ENCODE measurements at places on chromosomes 1 and 21.

DNA sequence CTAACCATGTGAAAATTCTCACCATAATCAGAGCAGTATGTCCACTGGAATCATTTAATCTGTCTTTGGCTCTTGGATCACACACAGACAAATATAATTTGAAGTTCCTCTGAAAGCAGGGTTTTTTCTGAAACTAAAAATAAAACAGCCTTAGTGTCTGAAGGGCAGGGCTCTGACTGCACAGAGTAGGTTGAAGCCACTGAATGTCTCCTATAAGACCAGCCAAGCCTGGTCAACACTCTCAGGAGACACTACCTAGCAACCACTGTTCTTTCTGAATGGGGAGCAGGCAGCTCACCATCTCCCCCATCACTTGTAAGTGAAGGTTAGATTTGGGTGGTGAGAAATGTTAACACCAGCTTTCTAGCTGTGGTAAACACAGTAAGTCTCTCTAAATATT is 16.1 kb upstream of the TMEM183A start:
- H3K4me1 ChIP-seq: no peaks in the 10 kb centered on the region
- peaks cover 54% of the 10 kb centered on the region for H3K27me3 ChIP-seq
- no peaks in the 10 kb centered on the region for H3K36me3 ChIP-seq
- H3K4me3 ChIP-seq: no peak overlapping the region
- H3K27ac ChIP-seq: no peak overlapping the region
- DNase-seq: no peak

GRCh38 chr1:233993651-233994050 is 89.2 kb downstream of the SLC35F3 start:
- DNase-seq: no peak
- H3K27ac ChIP-seq: no peak overlapping the region
- no peak overlapping the region for H3K4me3 ChIP-seq
- no peaks in the 10 kb centered on the region for H3K4me1 ChIP-seq
- H3K36me3 ChIP-seq: no peaks in the 10 kb centered on the region

DNA sequence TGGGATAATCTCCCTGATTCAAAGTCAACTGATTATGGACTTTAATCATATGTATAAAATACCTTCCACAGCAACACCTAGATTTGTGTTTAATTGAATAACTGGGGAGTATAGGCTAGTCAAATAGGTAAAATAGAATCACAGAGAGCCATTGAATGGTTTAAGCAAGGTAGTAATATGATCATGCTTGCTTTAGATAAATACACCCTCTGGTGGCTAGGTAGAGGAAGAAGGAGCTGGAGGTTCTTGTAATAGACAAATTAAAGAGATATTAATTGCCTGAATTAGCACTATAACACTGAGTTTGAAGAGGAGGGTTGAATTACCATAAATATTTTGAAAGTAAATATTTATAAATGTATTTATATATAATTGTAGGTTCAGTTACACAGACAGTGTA is 40.3 kb downstream of the DIRAS3 start:
- peaks cover 5% of the 10 kb centered on the region for H3K36me3 ChIP-seq
- peaks cover 5% of the 10 kb centered on the region for H3K27me3 ChIP-seq
- DNase-seq: no peak
- H3K4me1 ChIP-seq: no peaks in the 10 kb centered on the region

- H3K4me3 ChIP-seq: no peak overlapping the region
- no peaks in the 10 kb centered on the region for H3K36me3 ChIP-seq
- peaks cover 2% of the 10 kb centered on the region for H3K4me1 ChIP-seq
- peaks cover 25% of the 10 kb centered on the region for H3K27me3 ChIP-seq
Observed at GRCh38 chr1:46423574-46424240, 29.6 kb downstream of the FAAH start.

DNA sequence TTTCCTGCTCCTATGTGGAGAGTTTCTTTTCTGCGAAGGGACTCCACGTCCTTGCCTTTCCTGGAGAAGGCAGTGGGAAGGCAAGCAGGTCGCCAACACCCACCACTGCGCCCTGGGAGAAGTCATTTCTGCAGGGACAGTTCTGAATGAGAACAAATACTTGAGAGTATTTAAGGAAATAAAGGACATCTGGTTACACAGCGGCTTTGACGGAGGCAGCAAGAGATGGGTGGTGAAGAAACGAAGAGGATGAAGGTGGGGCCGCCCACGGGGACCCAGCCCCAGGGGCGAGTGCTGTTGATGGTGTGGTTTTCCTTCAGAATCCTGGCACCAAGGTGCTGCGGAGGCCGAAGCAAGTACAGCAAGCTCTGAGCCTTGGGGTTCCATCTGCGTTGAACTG is 75.5 kb downstream of the PSMG1 start:
- H3K4me1 ChIP-seq: peaks cover 10% of the 10 kb centered on the region
- no peak overlapping the region for H3K27ac ChIP-seq
- no peak overlapping the region for H3K4me3 ChIP-seq
- no peak for DNase-seq
- H3K36me3 ChIP-seq: no peaks in the 10 kb centered on the region

- H3K4me1 ChIP-seq: peaks cover under 1% of the 10 kb centered on the region
- no peak for DNase-seq
- no peaks in the 10 kb centered on the region for H3K36me3 ChIP-seq
- H3K4me3 ChIP-seq: no peak overlapping the region
- peaks cover under 1% of the 10 kb centered on the region for H3K27me3 ChIP-seq
- H3K27ac ChIP-seq: no peak overlapping the region
Observed at GRCh38 chr1:117127795-117128194, 6.2 kb upstream of the TRIM45 start.

GRCh38 chr1:218965821-218966220 is 207.9 kb upstream of the LYPLAL1 start:
- no peak overlapping the region for H3K27ac ChIP-seq
- DNase-seq: no peak
- no peaks in the 10 kb centered on the region for H3K4me1 ChIP-seq
- H3K36me3 ChIP-seq: no peaks in the 10 kb centered on the region

GRCh38 chr1:10592373-10592772 is 117.6 kb downstream of the PEX14 start:
- no peak overlapping the region for H3K27ac ChIP-seq
- H3K36me3 ChIP-seq: no peaks in the 10 kb centered on the region
- DNase-seq: no peak
- peaks cover 4% of the 10 kb centered on the region for H3K4me1 ChIP-seq
- H3K4me3 ChIP-seq: no peak overlapping the region

- peaks cover 32% of the 10 kb centered on the region for H3K36me3 ChIP-seq
- no peak overlapping the region for H3K27ac ChIP-seq
- peaks cover 22% of the 10 kb centered on the region for H3K4me1 ChIP-seq
Observed at GRCh38 chr1:225418059-225418458, 9.8 kb downstream of the LBR start.

- H3K4me1 ChIP-seq: no peaks in the 10 kb centered on the region
- no peak overlapping the region for H3K4me3 ChIP-seq
- no peaks in the 10 kb centered on the region for H3K36me3 ChIP-seq
- peaks cover 6% of the 10 kb centered on the region for H3K27me3 ChIP-seq
- no peak overlapping the region for H3K27ac ChIP-seq
Observed at GRCh38 chr1:203034422-203035110, 8.3 kb downstream of the PPFIA4 start.

DNA sequence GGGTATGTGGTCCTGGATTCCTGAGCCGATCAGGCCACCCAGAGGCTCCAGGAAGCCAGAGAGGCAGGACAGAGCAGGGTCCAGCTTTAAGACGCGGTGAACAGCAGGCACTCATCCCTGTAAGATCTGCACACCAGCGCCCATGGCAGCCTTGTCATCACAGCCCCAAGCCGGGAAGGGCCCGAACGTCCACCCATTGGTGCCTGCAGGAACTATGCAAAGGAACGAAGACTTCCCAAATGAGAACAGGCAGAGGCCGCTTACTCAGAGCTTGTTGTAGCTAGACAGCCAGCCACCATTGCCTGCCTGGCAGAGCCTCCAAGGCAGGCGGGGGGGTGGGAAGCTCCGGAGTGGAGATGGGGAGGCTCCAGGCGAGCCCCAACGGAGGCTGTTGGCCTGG is 12.1 kb upstream of the ARHGEF16 start:
- no peak overlapping the region for H3K4me3 ChIP-seq
- H3K27ac ChIP-seq: no peak overlapping the region
- peaks cover 12% of the 10 kb centered on the region for H3K27me3 ChIP-seq
- no peaks in the 10 kb centered on the region for H3K36me3 ChIP-seq
- no peaks in the 10 kb centered on the region for H3K4me1 ChIP-seq

DNA sequence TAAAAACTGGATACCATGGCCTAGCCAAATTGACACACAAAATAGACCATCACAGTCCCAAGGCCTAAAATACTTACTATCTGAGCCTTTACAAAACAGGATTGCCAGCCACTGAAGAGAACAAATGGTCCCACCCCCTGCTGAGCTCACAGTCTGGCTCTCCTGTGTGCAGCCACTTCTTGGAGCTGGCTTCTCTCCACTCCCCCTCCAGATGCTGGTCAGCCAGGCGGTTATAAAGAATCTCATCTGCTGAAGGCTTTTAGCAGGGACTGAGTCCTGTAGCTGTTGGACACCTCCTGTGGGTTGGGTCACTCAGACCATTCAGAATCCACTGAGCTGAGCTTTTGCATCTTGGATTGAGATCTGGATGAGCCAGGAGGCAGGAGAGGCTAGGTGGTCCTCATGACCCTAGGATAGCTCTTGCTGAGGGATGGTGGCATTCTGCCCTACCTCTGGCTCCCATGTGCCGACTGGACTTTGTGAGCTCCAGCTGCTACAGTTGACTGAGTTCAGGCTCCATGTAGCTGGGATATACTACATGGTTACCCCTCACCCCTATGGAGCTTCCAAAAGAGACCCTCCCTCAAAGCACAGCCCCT is 16.1 kb downstream of the OXCT2 start:
- no peak for DNase-seq
- no peak overlapping the region for H3K27ac ChIP-seq
- H3K4me3 ChIP-seq: no peak overlapping the region
- no peaks in the 10 kb centered on the region for H3K27me3 ChIP-seq
- H3K36me3 ChIP-seq: peaks cover 21% of the 10 kb centered on the region

DNA sequence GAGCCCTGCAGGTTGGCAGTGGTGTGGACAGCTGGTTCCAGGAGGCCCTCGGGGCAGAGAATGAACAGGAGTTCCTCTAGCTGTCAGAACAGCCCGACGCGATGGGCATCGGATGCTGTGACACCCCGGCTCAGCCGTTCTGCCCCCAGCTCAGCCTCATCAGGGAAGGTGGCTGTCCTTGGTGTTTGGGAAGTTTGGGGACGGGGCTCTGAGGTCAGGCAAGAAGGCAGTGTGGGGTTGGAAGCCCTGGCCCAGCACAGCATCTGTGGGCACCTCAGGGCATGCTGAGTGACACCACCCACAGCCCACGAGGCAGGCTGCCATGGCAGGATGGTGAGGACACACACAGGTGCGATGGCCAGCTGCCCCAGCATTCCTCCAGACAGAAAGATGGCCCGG is 40.9 kb upstream of the CCDC27 start:
- H3K36me3 ChIP-seq: no peaks in the 10 kb centered on the region
- no peak overlapping the region for H3K4me3 ChIP-seq
- no peak overlapping the region for H3K27ac ChIP-seq
- DNase-seq: no peak

DNA sequence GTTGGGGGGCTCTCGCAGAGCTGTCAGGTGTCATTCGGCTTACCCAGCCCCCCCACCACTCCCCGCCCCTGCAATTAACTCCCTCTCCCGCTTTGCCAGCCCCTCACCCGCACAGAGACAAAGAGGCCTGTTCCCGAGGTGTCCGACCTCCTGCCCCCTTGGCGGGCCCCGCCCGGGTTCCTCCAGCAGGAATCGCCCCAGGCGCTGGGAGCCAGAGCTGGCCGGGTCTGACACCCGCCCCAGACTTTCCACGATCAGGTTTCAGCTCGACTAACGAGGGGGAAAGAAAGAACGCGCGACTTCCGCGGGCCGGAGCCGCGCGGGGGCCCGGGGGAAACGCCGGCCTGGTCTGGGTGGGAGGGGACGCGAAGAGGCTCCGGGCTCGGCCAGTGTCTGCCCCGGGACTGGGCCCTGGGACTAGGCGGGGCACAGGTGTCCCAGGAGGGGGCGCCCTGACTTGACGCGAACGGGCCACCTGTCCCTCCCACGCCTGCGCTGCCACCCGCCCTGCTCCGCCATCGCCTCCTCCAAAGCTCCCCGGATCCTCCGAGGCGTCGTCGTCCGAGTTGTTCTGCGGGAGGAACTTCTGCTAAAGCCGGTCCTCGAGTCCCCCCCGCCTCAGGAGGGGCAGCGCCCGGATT is 36.4 kb upstream of the HHAT start:
- peaks cover 42% of the 10 kb centered on the region for H3K27me3 ChIP-seq
- DNase-seq: no peak

DNA sequence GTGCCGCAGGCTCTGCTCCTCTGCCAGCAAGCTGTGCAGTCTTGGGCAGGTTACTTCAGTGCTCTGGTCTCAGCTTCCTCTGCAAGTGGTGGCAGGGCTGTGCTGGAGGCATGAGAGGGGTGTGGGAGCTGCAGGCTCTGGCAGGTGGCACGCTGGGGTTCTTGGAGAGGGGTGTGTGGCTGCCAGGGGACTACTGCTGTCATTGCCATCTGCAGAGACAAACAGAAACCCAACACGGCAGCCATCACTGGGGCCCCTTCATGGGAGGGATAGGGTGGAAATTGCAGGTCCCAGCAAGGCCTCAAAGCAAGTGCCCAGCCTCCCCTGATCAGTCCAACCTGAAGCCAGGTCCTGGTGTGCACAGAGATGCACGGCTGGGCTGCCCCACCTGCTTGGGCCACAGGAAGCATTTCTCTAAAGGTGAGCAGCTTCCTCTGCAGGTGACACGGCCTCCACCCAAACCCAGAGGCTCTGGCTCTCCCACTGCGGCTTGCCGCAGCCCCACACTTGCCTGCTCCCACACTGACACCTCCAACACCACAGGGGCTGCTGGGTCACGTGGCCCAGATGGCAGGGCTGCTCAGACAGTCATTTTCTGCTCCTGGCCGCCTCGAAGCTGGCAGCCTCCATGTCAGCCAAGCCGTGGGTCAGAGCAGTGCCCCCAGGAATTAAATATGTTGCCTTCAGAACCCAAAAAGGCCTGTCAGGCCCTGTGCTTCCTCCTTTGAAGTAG is 4.1 kb upstream of the COL6A2 start:
- peaks cover 12% of the 10 kb centered on the region for H3K27me3 ChIP-seq
- peak; percentile 22 for DNase-seq
- peaks cover 7% of the 10 kb centered on the region for H3K4me1 ChIP-seq

- H3K4me3 ChIP-seq: no peak overlapping the region
- H3K4me1 ChIP-seq: peaks cover 3% of the 10 kb centered on the region
- no peaks in the 10 kb centered on the region for H3K27me3 ChIP-seq
- H3K27ac ChIP-seq: no peak overlapping the region
- no peaks in the 10 kb centered on the region for H3K36me3 ChIP-seq
Observed at GRCh38 chr1:92425617-92426016, 61.1 kb downstream of the GFI1 start.

DNA sequence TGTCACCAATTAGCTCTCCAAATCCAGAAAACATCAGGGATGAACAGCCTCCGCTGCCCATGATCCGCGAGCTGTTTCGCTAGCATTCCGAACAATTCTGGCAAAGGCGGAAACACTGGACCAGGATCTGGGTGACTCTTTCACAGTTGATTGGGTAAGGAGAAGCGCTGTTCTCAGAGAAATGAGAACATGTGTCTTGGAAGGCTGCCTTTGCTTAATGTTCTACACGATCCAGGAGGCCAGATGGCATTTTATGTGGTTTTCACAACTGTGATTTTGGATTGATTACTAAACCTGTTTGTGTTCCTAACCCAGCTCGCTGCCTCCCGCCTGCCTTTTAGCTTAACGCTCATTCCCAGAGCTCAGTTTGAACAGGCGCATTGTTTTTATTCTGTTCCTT is 144.0 kb downstream of the KIF26B start:
- H3K4me3 ChIP-seq: no peak overlapping the region
- H3K36me3 ChIP-seq: no peaks in the 10 kb centered on the region
- H3K27me3 ChIP-seq: no peaks in the 10 kb centered on the region
- DNase-seq: no peak
- no peak overlapping the region for H3K27ac ChIP-seq

Data from natural killer cell treated with Interleukin-12 subunit alpha and Interleukin-12 subunit beta and Interleukin-15 and Interleukin-18, amount 100 ng/mL, for 72 hours (primary cell).